Muscle of back (tissue), 13 donors: ENCODE measurements at places on chromosomes 7 and 10.

- no peak for DNase-seq
Observed at GRCh38 chr10:50874723-50875122, 10.7 kb downstream of the A1CF start.

DNA sequence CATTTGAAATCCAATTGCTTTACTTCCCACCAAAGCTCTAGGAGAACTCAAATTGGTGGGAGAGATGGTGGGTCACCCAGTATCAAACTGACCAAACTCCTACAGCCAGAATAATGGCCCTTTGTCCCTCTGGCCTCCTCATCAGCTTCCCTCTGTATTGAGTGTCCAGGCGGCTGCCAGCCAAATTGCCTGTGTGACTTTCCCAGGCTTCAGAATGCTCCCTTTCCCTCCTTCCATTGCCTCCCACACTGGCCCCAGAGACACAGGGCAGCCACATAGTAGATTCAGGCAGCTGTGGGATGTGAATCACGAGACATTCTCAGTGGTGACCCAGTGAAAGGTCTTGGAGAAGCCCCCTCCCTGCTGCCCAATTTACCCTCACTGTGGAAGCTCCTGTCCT is 12.7 kb upstream of the VDAC2 start:
- no peak for DNase-seq

GRCh38 chr7:37212556-37212955 is 236.1 kb downstream of the ELMO1 start:
- peak; percentile 95 for DNase-seq

DNA sequence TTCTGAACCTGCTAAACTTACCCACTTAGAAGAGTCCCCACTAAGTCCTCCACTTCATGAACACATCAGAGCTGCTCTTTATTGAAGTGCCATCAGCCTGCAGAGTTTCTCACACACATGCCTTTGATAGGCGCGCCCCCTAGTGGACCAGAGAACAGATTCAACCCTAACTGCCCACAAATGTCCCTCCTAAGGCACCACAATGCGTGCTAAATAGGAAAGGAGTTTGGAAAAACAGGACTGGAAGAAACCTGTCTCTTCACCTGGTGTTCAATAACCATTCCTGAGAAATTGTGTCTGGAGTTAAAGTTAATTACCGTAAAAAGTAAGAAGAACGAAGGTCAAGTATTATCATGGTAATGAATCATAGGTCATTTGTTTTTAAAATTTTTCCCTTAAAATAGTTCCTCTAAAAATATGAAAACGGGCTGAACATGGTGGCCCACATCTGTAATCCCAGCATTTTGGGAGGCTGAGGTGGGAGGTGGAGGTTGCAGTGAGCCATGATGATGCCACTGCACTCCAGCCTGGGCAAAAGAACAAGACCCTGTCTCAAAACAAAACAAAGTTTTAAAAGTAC is 249.7 kb downstream of the ELMO1 start:
- peak; percentile 80 for DNase-seq

- DNase-seq = no peak
Observed at GRCh38 chr10:57696641-57697040, 571.1 kb downstream of the IPMK start.

DNA sequence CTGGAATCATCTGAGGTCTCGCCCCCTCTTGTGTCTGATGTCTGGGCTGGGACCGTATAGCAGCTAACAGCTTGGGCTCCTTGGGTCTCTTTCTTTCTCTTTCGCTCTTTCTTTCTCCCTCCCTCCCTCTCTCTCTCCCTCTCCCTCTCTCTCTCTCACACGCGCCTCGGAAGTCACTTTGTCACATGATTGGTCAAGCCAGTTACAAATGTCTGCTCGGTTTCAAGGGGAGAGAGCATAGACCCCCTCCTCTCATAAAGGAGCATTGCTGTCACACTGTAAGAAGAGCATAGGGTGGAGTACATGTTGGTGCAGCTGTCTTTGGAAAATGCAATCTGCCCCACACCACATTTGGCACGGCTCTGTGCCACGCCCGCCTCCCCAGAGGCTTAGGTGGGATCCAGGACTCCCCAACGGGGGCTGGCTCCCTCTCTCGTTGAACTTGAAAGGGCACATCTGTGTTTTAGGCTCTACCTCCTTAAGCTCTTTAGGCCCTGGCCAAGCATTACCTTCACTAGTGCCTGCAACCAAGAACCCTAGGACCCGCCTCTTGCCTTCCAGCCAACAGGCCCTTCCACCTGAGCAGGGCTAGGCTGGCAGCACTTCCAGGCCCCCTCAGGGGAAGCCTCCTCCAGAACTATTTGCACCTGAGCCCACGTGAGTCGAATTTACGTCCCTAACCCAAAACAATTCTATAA is 61.9 kb upstream of the CACUL1 start:
- no peak for DNase-seq

DNA sequence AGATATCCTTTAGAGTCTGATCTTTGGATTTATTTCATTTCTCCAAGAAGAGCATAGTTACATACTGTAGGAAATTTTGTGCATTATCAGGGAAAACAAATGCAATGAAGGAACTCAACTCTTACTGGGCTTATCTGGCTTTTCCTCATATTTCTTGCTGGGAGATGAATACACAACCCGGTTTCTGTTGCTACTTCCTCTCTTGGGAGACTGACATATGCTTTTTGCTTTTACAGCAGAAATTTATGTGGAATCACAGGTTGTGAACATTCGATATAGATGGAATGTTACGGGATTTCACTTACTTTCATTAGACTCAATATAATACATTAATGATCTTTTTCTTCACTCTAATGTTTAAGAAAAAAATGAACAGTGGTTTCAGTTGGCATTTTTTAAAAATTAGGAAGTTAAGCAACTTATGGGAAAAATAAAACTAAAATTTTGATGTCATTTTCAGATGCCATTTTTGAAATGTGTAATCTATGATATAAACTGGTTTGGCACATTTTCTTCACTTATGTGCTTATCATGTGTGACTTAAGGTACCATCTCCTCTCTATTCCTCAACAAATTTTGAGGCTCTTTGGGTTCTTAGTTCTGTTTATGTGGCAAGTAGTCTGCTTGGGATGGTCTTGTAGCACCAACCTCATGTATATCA is 7.1 kb downstream of the SND1 start:
- no peak for DNase-seq

- peak; percentile 9 for DNase-seq
Observed at GRCh38 chr7:40795607-40796006, 660.8 kb downstream of the SUGCT start.

DNA sequence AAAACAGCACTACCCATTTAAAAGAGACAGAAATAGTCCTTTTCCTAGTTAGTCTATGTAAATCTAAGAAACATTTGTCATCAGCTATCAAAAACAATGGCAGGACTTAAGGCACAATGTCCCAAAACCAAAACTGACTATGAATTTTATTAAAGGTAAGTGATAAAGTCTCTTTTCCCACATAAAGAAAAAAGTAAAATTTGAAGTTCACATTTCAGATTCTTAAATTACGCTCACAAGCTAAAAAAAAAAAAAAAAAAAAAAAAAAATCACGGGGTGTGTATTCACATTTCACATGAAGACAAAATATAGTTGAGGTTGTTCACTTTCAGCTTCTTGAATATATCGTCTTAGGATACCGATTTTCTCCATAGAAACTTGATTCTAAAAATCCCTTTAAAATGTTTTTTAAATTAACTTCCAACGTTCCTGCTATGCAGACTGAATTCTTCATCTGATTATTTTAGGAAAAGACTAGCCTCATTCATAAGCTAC is 1.6 kb downstream of the P4HA1 start:
- DNase-seq = no peak

GRCh38 chr7:101784292-101785127 is 32.9 kb upstream of the CUX1 start:
- DNase-seq = no peak

- DNase-seq = peak; percentile 13
Observed at GRCh38 chr7:91945476-91945875, 4.8 kb downstream of the AKAP9 start.

DNA sequence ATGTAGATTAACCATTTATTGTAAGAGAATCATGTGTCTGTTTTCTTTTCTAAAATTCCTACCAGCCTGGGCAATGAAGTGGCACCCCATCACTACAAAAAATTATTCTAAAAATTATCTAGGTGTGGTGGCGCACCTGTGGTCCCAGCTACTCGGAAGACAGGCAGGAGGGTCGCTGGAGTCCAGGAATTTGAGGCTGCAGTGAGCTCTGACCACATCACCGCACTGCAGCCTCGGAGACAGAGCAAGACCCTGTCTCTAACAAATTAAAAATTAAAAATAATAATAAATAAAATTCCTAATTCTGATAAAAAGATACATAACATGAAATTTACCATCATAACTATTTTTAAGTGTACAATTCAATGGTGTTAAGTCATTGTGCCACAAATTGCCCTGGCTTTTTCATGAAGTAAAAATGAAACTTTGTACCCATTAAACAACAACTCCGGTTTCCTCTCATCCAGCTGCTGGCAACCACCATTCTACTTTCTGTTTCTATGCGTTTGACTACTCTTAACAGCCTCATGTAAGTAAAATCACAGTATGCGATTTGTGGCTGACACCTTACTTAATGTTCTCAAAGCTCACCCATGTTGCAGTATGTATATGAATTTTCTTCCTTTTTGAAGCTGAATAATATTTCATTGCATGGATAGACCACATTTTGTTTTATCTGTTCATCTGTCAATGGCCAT is 20.6 kb upstream of the USP6NL start:
- DNase-seq = no peak

GRCh38 chr7:46486256-46487206 is 565.5 kb upstream of the IGFBP3 start:
- no peak for DNase-seq
